ENCODE measurements at places on chromosomes 2 and 18.
A peak's percentile ranks its signal among the peaks of the same experiment; 100 is the strongest.

GRCh38 chr18:12515550-12515949 is 107.8 kb downstream of the PRELID3A start:
- no peak for DNase-seq

DNA sequence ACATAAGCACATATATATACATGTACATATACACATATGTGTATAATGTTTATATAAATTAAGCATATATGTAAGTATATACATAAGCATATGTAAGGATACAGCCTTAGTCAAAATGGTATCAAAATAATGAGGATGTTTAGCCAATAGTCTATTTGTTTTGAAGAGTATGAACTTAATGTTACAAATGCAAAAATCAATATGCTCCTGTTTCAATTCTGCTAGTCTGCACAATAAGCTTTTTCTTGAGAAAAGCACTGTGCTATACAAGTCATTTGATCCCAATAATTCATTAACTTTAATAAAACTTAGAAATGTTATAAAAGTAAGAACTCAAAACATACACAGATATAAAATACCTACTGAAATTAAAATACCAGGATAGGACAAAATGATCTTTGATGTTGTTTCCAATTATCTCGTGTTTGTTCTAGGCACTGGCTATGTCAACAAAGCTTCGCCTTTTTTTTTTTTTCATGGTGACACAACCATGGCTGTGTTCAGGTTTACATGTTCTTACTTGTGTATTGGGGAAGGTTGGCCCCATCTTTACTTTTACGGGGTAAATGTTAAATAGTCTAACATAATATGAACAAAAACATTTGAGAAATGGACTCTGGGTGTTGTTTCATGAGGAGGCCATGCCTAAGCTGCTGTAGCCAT is 271.1 kb upstream of the CDH19 start:
- no peak for DNase-seq

DNA sequence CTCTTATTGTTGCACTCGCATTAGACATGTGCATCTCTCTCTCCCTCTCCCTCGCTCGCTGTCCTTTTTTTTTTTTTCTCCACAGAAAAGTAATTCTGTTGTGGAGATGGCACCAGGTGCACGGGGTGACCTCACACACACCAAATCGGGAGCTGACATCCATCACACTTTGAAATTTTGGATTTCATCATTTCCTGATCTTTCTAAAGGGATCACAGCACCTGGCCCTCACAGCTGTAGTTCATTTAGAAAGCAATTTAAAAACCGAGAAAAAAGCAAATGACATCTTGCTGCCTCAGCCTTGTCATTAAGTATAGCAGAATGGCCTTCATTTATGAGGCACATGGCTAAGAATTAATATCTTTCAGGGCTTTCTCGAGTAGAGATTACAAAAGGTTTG is 717.2 kb downstream of the RNF144A start:
- no peak for DNase-seq

DNA sequence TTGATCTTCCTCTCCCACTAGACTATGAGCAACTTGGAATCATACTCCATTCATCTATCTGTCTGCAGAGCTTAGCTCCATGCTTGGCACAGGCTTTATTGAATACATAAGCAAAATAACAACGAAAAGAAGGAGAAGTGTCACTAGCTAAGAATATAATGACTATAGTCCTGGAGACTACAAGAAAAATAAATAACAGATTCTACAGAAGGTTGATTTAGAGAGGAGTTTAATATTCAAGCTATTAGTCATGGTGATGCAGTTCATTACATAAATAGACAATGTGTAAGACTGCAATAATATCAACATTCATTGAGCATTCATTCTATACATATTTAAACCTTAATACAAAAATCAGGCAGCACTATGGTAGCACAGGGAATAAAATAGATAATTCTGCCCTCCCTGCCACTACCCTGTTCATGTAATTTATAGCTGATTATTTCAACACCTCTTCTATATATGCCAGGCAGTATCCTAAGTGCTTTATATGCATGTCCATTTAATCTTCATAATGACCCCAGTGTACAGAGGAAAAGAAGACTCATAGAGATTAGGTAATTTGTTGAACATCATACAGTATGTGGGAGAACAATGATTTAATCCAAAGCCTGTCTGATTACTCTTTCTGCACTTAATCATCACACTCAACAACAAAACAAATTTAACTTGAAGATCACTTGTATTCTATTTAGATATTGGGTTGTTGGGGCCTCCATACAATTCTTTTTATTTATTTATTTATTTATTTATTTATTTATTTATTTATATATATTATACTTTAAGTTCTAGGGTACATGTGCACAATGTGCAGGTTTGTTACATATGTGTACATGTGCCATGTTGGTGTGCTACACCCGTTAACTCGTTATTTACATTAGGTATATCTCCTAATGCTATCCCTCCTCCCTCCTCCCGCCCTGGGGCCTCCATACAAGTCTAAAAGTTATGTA is 165.3 kb downstream of the RNF152 start:
- DNase-seq, result peak; percentile 40

GRCh38 chr2:113263546-113263945 is 15.2 kb downstream of the PAX8 start:
- DNase-seq, result no peak

DNA sequence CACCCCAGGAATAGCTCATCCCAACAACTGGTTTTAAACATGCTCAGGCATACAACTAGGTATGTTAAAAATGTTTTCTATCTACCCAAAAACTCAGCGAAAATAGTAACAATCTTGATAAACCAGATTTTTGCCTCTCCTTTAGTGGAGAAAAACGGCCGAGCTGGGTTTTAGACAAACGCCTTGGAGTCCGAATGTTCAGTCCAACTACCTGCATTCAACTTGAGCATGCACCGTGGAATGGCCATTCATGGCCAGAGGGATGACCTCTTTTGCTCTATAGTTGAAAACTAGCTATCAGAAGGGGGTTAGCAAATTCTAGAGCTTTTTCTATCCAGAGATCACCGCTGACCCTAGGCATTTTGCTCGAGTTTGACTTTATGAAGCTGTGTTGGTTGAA is 30.8 kb downstream of the PDIA6 start:
- DNase-seq, result no peak

DNA sequence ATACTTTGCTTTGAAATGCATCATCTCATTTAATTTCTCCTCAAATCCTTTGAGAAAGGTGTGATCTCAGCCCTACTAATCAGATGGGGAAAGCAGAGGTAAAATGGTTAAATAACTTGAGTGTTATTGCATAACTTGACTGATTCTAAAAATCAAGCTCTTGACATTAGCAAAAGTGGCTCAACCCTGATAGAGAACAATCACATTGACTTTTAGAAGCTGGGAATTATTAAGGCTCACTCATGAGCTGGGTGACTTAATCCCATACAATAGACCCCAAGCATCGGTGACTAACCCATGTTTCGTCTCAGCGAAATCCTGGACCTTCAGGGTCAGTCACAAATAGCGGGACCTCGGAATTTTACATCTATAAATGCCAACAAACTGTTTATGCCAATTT is 378.9 kb downstream of the NBAS start:
- no peak for DNase-seq

DNA sequence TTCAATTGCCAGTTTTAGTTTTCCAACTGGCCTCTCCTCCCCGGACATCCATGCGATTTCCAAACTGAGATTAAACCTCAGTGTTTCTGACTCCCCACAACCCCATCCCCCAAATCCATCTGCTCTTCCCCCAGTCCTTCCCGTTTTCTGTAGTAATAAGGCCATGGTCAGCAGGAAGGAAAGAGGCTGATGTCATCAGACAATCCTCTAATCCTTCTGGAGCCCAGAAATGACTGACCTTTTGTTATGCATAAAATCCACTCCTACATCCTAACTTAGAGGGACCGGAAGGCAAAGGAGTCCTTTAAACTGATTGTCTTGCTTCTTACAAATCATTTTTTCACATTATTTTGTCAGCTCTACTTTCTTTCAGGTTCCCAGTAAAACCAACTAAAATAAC is 155.8 kb downstream of the INO80D start:
- peak; percentile 4 for DNase-seq

- DNase-seq, result peak; percentile 40
Measured at GRCh38 chr18:475202-476031, 25.1 kb downstream of the COLEC12 start.

GRCh38 chr2:199624958-199625357 is 167.2 kb upstream of the SATB2 start:
- no peak for DNase-seq

GRCh38 chr2:109255654-109256053 is 126.6 kb downstream of the SH3RF3 start:
- DNase-seq, result no peak

DNA sequence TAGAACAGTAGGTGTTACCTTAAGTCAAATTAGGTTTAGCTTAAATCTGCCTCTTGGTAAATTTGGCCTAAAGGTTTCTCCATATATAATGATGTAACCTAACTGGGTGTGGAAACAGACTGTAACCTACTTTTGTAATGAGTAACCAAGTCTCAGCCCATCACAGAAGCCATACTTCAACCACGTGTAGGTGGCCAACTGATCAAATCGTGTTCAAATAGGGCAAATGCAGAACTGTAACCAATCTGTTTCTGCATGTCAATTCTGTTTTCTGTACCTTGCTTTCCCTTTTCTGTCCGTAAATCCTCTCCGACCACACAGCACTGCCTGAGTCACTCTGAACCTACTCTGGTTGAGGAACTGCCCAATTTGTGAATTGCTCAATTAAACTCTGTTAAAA is 34.0 kb upstream of the PLA2R1 start:
- DNase-seq, result no peak

- DNase-seq, result no peak
Measured at GRCh38 chr2:171420728-171421563, 12.8 kb downstream of the METTL8 start.

DNA sequence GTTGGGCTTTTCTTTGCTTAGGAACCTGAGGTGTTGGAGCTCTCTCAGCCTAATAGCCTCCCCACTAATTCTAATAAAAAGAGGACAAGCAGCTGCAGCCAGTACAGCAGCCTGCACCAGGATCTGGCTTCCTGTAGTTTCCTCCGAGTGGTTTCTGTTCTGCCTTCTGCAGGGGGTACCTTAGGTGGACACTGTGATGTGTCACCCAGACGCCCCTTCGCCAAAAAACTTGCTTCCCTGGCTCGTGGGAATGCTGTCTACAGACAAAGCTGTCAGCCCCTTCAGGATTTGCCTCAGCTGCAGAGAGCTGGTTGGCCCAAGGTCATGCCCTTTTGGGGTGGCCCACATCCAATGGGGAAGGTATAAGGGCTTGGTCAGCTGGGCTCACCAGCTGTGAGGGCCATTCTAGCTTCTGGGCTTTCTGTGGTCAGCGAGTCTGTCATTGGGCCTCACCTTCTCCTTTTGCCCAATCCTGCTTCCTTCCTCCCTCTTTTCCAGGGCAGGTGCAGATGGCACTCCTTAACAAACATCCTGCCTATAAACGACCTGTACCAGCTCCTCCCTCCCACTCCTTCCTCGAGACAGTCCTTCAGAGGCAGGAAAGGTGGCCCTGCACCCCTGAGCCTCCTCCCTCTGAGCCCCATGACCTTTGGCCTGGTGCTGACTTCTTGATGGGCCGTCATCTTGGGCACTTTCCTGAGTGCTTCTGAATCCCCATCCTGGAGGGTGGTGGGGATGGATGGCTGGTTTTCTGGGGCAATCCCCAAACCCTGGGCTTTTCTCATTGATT is 44.0 kb upstream of the ROCK2 start:
- DNase-seq, result no peak

DNA sequence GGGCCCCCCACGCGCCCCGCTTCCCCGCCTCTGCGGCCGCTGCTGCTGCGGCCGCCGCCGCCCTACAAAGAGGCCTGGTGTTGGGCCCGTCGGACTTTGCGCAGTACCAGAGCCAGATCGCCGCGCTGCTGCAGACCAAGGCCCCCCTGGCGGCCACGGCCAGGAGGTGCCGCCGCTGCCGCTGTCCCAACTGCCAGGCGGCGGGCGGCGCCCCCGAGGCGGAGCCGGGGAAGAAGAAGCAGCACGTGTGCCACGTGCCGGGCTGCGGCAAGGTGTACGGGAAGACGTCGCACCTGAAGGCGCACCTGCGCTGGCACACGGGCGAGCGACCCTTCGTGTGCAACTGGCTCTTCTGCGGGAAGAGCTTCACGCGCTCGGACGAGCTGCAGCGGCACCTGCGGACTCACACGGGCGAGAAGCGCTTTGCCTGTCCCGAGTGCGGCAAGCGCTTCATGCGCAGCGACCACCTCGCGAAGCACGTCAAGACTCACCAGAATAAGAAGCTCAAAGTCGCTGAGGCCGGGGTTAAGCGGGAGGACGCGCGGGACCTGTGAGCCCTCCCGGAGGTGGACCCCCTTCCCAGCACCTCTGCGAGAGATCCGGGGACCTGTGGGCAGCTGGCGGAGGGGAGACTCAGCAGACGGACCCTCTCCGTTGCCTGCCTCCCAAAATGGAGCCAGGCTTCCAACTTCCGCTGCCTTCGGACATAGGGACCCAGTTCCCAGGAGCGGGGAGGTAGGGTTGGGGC is 1.9 kb downstream of the SP5 start:
- DNase-seq, result no peak

GRCh38 chr2:98664323-98664722 is 55.9 kb downstream of the UNC50 start:
- DNase-seq, result no peak

- DNase-seq, result no peak
Measured at GRCh38 chr2:134869946-134870736, 31.7 kb downstream of the ACMSD start.

GRCh38 chr2:2742726-2743125 is 411.7 kb upstream of the MYT1L start:
- DNase-seq, result peak; percentile 12

DNA sequence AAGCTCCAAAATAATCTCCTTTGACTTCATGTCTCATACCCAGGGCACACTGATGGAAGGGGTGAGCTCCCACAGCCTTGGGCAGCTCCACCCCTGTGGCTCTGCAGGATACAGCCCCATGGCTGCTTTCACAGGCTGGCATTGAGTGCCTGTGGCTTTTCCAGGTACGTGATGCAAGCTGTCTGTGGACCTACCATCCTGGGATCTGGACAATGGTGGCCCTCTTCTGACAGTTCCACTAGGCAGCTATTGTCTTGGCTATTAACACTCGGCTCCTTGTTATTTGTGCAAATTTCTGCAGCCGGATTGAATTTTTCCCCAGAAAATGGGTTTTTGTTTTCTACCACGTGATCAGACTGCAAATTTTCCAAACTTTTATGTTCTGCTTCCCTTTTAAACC is 634.2 kb downstream of the TSN start:
- DNase-seq, result no peak

- DNase-seq, result peak; percentile 65
Measured at GRCh38 chr2:130873700-130874346, 37.1 kb downstream of the ARHGEF4 start.

- DNase-seq, result no peak
Measured at GRCh38 chr18:60292186-60292585, 80.4 kb downstream of the MC4R start.

GRCh38 chr2:64760128-64760527 is 106.4 kb upstream of the SERTAD2 start:
- no peak for DNase-seq

Measured in kidney glomerular epithelial cell (primary cell).